ENCODE measurements at places on chromosomes 4 and X.

DNA sequence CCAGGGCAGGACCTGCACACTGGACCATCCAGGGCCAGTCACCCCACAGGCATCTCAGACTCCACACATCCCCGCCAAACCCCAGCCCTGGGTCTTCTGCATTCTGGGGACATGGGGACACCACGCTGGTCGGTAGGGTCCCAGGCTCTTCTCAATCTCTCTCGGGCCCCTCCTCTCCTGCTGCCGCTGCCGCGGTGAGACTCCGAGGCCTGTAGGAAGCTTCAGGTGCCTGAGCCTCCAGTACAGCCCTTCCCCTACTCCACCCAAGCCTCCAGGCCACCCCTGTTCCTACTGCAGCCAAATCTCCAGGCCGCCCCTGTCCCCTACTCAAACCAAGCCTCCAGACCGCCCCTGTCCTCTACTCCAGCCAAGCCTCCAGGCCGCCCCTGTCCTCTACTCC, 5.5 kb upstream of the ASMT start:
- no peak for DNase-seq

DNA sequence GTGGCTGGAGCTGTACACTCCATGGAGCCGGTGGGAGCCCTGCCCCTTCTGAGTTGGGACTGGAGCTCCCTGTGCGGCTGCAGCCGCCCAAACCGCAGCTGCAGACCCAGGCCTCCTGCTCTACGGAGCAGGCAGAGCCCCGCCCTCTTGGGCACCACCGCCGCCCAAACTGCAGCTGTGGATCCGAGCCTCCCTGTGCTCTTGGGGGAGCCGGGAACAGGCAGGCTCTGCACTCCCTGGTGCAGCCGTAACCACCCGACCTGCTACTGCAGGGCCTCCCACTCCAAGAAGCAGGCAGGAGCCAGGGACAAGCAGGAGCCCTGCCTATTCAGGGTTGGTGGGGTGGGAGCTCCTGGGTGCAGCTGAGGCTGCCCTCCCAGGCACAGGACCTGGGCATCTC, 237.5 kb upstream of the ATP6AP2 start:
- no peak for DNase-seq

- DNase-seq, result no peak
These were observed 318.6 kb downstream of the OPHN1 start for GRCh38 chrX:68114573-68115129.

GRCh38 chr4:152290366-152290921, 245.4 kb downstream of the FBXW7 start:
- DNase-seq, result no peak

DNA sequence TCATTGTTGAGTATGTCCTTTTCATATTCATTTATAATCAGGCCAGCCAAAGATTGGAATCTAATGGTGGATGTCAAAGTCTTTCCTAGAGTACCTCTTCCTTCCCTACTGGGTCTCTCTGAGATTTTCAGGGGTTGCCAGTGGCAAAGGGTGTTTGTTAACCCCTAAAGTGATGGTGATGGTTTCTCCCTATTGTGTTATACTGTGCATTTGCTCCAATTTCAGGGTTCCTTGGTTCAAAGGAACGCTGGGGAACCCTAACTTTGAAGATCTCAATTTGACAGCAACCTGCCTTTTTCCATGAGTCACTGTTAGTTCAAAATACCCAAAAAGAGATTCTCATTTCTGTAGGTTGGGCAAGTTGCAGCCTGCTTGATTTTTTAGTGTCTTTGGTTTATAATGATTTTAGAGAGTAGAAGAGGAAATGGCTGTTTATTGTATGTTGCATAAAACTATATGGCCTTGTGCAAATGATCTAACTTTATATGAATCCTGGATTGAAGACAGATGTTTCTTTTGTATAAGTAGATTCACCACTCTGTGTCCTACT, 23.0 kb downstream of the GAB1 start:
- DNase-seq, result no peak

GRCh38 chr4:1154523-1155182, 17.7 kb downstream of the SPON2 start:
- DNase-seq, result no peak

GRCh38 chr4:168883513-168883912, 126.5 kb downstream of the CBR4 start:
- no peak for DNase-seq

DNA sequence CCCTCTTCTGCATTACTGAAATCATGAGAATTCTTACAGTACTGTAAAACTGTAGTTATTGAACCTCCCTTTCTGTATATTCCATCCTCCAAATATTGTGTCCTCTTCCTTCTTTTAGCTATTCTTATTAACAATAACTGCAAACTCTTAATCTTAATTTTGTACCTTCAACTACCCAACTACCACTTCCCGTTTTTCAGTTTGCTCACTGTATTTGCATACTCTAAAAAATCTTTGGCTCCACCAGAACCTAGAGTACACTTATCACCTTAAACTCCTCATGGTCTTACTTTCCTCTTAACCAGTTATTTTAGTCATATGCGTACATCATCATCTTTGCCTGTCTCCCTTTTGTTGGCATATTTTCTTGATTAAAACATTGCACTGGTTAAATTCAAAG, 543.7 kb downstream of the ARAP2 start:
- DNase-seq, result no peak

DNA sequence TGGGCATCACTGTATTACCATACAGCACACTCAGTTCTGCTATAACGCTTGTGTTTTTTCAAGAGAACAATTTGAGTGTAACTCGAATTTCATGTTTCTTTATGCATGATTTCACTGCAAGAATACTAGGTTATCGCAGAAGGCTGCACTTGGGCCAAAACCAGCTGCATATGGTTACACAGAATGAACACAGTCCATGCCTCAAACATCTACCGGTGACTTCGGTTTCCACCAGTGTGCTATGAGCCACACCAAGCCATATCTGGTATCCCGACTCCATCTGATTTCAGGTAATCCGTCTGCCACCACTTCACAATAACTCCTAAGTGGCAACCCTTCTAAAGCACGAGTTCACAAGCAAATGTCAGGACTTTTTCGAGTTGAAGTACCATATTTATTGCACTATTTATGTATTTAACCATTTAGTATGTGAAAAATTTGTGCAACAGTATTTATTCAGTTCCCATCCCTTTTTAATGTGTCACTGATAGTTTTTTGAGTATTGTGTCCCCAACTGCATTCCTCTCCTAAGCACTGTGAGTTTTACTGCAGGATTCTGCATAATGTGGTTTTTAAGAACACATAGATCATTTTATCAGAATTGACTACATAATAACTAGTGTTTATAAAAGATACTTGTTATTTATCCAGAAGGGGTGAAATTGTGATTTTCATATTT, 111.8 kb downstream of the APBB2 start:
- DNase-seq, result no peak

- no peak for DNase-seq
These were observed 62.6 kb downstream of the TTC29 start for GRCh38 chr4:146883070-146883469.

DNA sequence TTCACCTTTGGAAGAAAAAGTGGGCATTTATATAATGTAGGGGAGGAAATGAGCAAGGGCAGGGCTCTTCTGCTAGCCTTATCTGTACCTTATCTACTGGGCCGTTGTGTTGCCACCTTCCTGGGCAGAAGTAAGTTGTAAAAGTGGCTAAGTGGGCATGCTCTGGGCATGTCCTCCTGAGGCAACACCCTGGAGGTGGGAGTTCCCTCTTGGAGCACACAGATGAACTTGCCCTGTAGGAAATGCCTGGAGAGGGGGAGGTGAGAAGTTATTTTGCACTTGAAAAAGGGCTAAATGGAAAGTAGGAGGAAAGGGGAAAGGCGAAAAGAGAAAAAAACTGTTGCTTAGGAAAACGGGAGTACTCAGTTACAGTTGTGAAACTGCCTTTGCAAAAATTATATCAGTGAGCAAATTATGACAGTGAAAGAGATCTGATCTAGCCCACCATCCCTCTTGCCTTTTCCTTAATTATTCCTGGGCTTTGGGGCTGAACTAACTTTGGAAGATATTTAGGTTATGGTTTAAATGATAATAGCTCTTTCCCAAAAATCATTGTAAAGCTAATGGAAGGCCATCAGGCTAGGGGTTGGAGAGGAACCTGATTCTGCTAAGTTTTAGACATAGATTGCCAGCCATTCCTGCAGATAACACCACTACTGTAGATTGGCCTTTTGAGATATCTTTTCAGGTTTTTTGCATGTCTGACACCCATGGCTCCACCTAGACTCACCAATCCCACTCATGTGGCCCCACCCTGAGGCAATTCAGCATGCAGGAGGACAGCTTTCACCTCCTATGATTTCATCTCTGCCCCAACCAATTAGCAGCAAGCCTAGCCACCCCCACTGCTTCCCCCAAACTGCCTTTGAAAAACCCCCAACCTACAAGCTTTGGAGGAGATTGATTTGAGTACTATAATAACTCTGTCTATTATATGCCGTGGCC, 20.5 kb upstream of the ZNF81 start:
- DNase-seq, result no peak

- DNase-seq, result no peak
These were observed 140.2 kb upstream of the KLF3 start for GRCh38 chr4:38523524-38524448.

- DNase-seq, result no peak
These were observed 109.8 kb upstream of the APOOL start for GRCh38 chrX:84893897-84894296.

- no peak for DNase-seq
These were observed 6.7 kb downstream of the BBS12 start for GRCh38 chr4:122739174-122739573.

GRCh38 chr4:177376024-177376423, 66.2 kb downstream of the AGA start:
- DNase-seq, result no peak

DNA sequence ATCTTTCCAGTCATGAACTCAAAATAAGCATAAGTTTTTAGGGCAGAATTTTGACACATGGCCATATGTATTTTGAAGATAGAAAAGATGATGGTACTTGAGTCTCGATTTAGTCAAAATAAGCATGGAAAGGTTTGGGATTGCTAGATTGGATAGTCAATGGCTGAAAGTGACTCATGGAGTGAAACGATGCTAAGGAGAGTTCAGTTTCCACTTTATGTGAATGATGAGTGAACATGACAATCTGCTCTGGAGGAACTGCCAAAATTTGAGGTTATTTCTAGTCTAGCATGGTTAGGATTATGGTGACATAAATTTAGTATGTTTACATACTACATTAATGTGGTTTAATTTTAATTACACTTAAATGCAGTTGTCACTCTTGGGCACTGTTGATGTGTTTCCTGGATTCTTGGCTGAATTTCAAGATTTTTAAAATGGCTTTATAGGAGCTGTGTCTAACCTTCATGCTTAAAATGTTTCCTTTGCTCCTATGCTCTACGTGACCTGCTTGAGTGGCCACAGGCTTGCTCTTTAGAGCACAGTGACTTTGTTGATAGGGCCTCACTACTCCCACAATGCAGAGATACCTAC, 17.1 kb downstream of the DDX3X start:
- no peak for DNase-seq

- no peak for DNase-seq
These were observed 6.0 kb upstream of the WDR13 start for GRCh38 chrX:48591255-48591791.

GRCh38 chr4:1519787-1520661, 113.8 kb upstream of the NKX1-1 start:
- no peak for DNase-seq

DNA sequence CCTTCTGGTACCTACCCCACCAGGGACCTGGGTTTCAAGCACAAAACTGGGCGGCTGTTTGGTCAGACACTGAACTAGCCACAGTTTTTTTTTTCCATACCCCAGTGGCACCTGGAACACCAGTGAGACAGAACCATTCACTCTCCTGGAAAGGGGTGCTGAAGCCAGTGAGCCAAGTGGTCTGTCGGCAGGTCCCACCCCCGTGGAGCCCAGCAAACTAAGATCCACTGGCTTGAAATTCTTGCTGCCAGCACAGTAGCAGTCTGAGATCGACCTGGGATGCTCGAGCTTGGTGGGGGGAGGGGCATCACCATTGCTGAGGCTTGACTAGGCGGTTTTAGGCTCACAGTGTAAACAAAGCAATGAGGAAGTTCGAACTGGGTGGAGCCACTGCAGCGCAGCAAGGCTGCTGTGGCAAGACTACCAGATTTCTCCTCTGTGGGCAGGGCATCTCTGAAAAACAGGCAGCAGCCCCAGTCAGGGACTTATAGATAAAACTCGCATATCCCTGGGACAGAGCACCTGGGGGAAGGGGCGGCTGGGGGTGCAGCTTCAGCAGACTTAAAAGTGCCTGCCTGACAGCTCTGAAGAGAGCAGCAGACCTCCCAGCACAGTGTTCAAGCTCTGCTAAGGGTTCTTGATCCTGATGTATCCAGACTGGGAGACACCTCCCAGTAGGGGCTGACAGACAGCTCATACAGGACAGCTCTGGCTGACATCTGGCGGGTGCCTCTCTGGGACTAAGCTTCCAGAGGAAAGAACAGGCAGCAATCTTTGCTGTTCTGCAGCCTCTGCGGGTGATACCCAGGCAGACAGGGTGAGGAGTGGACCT, 223.0 kb downstream of the COX18 start:
- DNase-seq, result no peak

- DNase-seq, result no peak
These were observed 32.2 kb downstream of the PLS3 start for GRCh38 chrX:115592997-115593734.

DNA sequence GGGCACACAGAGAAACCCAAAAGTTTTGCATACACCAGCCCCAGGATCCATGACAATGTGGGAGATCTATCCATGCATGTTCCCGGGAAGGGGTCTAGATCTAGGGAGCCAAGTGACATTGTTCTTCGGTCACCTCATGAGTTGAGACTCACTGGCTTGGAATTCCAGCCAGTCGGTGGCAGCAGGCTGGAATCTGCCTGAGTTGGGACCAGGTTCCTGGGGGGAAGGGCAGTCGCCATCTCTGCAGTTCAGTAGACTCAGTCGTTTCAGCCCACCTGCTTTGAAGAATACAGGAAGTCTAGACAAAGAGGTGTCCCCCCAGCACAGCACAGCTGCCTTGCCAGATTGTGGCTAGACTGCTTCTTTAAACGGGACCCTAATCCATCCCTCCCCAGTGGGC, 46.0 kb upstream of the PBDC1 start:
- no peak for DNase-seq

DNA sequence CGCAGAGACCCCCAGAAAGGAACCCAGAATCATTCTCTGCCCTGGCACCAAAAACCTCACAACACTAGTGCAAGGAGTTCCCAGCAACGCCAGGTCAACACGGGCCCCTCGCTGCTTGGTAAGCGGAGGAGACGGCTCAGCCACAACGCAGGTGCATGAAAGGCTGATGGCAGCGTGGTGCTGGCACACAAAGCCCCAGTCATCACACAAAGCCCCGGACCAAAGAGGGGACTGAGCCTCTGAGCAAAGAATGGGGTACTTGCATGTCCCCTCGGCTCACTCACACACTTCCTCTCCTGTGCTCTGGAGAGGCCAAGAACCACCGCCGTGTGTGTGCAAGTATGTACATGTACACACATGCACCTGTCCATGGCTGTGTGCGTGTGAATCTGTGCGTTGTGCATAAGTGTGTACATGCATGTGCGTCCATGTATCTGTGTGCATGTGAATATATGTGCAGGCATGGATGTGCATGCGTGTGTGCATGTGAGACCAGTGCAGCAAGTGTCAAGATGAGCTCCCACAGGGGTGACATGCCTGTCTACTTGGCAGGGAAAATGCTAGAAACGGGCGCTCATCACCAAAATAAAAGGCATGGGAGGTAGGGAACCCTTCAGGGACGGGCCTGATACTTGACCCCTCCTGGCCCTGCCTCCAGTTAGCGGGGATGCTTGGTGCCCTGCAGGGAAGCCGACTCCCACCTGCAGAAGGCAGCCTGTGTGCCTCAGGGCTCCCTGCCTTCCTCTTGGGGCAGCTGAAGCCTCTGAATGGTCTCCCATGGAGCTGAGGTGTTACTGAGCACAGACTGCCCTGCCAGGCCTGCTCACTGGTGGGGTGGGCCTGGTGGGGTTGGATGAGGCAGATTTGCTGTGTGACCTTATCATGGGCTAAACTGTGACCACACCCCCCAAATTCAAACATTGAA, 60.4 kb downstream of the ZFYVE28 start:
- DNase-seq, result no peak
